ENCODE measurements at places on chromosomes 7 and 10.

DNA sequence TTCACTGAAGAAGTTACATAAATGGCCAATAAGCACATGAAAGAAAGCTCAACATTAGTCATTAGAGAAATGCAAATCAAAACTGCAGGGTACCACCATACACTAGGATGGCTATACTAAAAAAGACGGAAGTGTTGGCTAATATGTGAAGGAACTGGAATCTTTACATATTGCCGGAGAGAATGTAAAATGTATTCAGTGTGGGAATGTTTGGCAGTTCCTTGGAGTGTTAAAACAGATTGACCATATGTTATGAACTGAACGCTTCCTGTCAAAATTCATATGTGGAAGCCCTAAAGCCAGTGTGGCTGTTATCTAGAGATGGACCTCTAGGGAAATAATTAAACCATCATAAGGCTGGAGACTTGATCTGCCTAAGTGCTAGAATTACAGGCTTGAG, 33.1 kb downstream of the SUV39H2 start:
- no peak for DNase-seq

DNA sequence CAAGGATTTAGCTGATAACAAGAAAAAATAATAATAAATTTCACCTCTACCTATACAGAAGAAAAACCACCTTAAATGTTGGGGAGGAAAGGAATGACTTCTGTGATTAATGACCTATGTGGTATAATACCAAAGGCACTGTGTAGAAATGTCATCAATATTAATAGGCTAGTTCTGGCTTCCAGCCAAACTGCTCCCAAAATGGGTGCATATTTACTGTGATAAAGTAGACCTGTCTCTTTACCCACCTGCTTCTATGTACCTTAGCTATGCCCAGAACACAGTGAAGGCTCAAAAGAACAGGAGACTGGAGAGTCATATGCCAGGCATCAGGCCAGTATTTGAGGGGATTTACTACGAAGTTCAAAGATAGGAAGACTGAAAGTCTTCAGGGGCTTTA, 76.0 kb downstream of the ATE1 start:
- DNase-seq: no peak

DNA sequence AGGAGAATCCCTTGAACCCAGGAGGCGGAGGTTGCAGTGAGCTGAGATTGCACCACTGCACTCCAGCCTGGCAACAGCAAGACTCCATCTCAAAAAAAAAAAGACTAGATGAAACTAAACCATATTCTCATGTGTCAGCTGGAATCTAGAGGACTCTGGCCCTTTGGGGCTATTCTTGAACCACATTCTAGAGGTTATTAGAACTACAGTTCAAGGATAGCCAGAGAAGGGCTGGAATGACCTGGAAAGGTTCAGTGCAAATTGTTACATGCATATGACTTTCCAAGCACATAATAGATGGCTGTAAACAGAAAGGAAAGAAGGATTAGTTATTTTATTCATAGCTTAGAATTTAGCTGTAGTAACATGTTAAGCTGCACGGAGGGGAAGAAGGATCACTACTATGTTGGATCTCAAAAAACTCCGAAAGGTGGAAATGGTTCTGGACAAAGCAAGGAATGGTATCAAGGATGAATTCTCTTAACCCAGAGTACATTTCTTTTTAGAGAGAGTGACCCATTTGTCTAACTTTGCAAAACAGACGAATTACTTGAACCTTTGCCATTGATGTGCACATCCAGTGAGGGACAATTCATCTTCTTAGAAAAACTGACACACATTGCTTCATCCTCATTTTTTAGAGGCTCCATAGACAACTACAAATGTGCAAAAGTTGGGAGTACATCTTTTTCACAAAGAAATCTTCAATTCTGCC, 124.0 kb upstream of the SAMD8 start:
- DNase-seq: no peak

DNA sequence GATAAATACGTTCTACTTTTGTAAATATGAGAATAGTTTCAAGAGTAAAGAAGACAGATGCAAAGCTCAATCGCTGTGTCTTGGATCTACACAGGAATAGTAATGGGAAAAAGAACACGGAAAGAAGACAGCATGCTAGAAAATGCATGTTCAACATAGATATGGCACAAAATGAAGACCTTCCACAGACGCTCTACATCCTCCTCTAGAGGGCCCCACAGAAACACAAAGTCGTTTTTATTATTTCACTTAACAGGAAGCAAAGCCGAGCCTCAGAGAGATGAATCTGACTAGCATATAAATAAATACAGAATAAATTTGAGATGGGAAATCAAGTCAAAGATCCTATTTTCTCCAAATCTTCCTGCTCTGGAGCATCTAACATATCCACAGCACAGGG, 292.6 kb downstream of the PARD3 start:
- DNase-seq: no peak

DNA sequence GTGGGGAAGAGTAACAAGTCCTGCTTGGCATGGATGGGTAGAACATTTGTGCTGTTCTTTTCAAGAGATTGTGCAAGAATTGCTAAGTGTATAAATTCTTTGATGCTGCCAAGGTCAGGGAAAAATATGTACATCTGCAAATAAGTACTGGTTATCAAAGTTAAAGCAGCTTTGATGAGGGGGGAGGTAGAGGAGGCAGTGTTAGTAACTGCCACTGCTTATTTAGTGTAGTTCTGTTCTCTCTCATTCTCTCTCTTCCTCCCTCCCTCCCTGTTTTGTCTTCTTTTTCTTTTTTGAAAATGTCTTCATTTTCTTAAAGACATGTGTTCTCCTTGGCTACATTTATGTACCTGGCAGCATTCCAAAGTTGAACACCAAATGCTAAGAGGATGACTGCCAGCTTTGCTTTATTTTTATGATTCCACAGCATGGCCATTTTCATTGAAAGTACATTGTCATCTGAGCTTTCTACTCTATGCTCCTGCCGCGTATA, 18.6 kb downstream of the CACNB2 start:
- DNase-seq: peak; percentile 15

DNA sequence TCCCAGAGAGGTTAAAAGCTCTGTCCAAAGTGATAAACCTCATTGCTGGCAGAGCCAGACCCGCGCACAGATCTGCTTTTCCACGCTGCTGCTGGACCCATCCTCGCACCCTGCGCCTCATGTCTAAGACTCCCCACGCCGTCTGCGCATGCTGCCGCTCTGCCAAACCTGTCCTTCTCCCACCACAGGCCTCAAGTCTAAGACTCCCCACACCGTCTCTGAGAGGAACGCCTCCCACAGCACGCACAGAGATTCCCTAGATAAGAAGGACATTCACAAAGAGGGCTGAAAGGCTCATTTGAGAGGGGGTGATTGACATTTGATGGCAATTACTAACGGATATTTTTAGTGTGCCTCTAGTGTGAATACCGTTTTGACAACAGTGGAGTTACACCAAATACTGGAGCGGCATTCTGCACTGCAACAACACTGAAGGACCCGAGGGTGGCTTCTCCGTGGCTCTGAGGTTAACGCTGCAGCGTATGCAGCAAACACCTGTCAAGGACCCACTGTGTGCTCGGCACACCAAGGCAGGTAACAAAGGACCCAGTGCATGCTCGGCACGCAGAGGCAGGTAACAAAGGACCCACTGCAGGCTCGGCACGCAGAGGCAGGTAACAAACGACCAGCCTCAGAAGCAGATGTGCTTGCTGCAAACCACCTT, 231.4 kb downstream of the DNAJB6 start:
- no peak for DNase-seq

DNA sequence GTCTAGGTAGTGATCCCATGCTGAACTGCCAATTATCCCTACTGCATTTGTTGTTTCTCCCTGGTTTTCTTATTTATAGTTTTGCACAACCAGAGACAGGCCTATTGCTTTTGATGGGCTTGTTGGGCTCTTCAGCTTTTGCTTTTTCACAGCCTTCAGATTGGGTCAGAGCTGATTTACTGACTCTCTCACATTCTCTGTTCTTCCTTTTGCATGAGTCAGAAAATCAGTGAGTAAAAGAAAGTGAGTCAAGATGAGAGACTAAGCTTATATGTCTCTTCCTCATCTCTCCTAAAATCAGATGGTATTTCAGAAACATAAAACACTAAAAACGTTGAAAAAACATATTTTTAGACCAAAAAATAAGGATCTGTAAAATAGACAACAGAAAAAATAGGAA, 1135.4 kb downstream of the XPNPEP1 start:
- DNase-seq: no peak

DNA sequence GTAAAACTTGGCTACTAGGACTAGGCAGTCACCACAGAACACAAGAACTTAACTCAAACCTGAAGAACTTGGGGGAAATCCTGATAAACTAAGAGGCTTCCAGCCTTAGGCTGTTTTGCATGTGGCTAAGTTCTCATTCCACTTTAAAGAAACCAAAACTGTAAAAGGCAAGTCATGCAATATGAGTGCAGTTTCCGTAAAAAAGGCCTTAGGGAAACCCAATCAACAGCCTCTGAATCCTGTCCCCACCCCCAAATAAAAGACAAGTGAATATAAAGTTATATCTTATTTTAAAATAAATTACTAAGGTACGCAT, 95.1 kb downstream of the USP6NL start:
- no peak for DNase-seq

DNA sequence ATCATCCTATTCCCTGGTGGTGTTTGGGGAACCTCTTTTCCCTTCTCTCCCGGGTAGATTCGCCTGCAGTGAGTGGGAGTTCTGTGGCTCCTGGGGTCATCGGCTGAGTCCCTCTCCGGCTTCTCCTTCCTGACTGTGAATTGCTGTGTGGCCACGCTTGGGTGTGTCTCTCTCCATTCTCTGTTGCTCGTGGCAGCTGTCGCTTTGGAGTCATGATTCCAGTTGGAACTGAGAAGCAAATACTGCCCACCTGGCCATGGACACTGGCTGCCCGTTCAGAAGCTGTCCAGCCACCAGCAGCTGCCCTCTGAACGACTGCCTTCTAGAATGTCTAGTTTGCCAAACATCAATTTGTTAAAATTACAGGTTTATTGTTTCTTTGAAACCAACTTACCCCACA, 23.1 kb upstream of the PITRM1 start:
- DNase-seq: no peak

DNA sequence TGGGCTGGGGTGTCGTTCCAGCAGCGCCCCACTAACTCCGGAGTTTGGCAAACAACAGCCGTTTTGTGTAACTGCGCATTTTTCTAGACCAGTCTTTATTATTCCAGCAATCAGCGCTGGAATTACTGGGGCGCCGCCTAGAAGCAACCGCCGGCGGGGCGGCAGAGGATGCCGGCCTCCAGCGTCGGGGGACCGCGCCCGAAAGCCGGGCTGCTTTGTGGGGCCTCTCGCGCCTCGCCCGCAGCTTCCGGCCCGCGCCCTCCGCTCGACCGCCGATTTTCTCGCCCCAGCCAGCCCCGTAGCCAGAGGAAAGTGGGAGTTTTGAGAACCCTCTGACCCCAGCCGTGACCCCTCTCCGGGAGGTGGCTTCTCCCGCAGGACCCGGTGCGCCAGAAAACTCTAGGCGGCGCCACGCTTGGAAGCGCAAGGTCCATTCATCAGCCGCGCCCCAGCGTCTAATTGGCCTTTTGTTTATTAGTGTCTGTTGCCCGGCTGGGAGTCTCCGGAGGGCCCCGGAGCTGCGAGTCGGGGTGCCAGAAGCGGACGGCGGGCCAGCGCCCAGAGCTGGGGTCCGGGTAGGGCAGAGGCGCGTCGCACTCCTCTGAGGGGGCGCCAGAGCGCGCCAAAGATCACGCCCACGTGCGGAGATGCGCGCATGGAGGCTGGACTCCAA, 10.7 kb downstream of the EMX2 start:
- DNase-seq: no peak
